HFF-Myc (cell line): ENCODE measurements at places on chromosomes 11 and 22.
A peak's percentile ranks its signal among the peaks of the same experiment; 100 is the strongest.

DNA sequence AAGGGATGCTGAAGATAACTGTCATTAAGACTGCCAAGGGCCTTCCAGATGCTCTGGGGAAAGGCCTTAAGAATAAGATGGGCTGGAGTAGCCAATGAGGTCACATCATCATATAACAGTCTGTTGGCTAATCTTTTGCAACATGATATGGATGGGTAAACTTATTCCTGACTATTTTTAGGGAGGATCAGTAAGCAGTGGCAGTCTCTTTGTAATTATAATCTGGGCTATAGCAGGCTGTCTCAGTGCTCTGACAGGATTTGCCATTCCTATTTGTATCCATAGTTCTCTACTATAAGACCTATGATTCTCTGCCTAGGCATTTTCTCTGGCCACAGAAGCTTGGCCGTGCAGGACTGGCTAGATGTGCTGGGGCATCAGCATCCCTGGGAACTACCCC lies 16.1 kb upstream of the CALCB start:
- DNase-seq = no peak

GRCh38 chr22:46907241-46908215 lies 145.1 kb downstream of the TBC1D22A start:
- no peak for DNase-seq

GRCh38 chr11:114106986-114107385 lies 47.5 kb downstream of the ZBTB16 start:
- DNase-seq = no peak

GRCh38 chr11:7577291-7578190 lies 63.7 kb downstream of the PPFIBP2 start:
- DNase-seq = peak; percentile 55

GRCh38 chr11:13160806-13161205 lies 116.8 kb upstream of the BMAL1 start:
- DNase-seq = no peak

DNA sequence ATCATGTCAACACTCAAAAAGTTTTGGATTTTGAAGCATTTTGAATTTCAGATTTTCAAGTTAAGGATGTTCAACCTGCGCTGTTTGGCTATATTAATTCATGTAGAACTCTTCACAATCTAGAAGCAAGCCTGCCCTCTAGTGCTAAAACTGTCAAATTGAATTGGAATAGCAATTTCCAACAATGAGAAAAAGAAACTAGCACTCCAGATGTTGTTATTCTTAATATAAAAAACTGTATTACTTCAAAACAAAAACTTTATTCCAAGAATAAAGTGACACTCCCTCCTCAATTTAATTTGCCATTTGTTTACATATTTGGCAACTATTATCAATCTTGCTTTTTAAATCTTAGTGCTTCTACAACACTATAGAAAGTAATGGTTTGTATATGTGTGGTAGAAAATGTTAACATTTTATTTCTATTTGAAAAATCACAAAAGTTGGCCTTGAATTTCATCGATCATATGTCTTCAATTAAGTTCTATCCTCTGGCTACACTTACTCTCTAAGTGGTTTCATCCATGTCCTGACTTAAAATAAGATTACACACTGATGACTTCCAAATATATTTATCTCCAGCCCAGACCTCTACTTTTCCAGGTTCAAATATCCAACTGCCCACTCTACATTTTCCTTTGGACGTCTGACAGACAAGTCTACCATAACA lies 36.6 kb downstream of the DCUN1D5 start:
- peak; percentile 38 for DNase-seq

DNA sequence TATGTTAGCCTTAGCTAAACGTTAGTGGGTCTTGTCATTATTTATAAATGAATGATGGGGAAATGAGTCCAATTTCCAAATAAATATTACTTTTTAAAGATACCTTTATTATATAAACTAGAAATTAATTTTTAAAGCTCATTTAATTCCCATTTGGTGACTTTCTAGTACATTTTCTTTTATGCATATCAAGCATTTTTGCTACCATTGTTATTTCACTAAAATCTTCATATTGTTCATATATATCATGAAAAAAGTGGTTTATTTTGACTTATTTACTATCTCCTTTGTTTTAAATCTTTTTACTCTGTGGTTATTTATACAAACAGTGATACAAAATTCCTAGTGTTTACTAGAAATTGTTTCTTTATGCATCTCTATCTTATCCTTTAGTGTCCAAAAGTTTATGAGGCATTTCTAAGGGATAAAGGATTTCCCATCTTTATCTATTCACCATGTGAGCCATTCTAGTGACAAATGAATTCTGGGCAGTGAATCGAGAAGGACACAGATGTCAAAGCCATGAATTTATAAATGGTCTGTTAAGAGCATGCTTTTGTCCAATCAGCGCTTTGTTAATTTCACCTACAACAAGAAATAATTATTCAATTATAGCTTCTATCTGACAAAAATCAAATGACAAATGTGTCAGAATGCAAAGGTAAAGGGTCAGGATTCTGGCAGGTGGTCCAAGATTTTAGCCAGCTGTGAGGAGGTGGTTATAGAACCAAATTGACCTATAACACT lies 70.6 kb downstream of the PRMT3 start:
- DNase-seq = no peak

DNA sequence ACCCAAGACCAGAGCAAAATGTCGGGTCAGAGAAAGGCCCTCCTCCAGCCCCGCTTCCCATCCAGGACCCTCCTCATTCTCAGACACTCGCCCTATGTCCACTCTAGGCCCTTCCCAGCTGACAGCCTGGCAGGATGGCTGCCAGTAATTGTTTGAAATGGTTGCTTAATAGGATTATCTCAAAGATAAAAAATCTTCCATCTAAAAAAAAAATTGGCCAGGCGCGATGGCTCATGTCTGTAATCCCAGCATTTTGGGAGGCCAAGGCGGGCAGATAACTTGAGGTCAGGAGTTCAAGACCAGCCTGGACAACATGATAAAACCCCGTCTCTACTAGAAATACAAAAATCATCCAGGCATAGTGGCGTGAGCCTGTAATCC lies 32.4 kb downstream of the SCGB1A1 start:
- no peak for DNase-seq

- peak; percentile 45 for DNase-seq
Observed at GRCh38 chr11:130052567-130052966, 17.1 kb upstream of the APLP2 start.

GRCh38 chr22:27065279-27065678 lies 407.9 kb downstream of the MIAT start:
- no peak for DNase-seq

DNA sequence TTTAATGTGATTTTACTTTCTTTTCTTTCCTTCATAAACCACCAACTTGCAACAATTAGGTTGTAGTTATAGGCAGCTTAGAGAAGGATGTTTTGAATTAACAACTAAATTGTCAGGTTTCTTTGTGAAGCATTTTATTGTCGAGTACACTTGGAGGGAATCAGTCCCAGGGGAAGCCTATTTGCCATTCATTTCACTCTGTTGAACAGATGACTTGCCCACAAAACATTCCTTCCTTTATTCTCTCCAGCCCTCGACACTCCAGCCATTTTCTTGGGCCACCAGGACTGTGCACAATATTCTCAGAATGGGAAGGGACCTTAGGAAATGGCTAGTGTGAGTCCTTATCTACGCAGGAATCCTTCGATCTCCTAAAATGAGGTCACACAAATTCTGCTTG lies 620.6 kb downstream of the SOX6 start:
- no peak for DNase-seq

GRCh38 chr11:61869429-61869707 lies 22.0 kb downstream of the FADS3 start:
- no peak for DNase-seq

DNA sequence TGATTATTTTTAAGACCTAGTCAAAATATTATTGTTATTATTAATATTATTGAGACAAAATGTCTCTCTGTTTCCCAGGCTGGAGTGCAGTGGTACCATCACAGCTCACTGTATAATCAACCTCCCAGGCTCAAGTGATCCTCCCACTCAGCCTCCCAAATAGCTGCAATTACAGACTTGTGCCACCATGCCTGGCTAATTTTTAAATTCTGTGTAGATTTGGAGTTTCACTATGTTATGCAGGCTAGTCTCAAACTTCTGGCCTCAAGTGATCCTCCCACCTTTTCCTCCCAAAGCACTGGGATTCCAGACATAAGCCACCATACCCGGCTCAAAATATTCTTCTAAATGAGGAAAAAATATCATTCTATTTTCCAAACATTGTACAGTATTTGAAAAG lies 37.0 kb downstream of the SLC36A4 start:
- no peak for DNase-seq

DNA sequence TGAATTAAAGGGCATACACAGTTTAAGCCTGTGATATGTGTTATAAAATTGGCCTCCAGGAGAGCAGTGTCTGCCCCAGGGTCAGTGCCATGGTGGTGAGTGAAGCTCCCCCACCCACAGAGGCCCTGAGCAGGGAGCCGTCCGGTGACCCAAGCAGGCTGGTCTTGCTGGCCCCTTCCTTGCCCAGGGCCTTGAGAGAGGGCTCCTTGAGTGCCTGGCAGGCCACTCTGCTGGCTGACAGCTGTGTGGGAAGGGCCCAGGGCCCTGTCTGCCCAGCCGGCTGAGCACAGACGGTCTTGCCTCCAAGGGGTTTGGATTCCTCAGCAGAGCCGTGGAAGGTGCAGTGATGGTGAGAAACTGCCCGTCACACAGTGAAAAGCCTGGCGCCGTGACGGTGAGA lies 25.9 kb downstream of the PTDSS2 start:
- DNase-seq = no peak

GRCh38 chr11:42837994-42838393 lies 473.8 kb upstream of the API5 start:
- no peak for DNase-seq
